ENCODE measurements at places on chromosomes 13 and 19.

GRCh38 chr19:38808741-38809140, 4.0 kb downstream of the LGALS4 start:
- no peak for DNase-seq

DNA sequence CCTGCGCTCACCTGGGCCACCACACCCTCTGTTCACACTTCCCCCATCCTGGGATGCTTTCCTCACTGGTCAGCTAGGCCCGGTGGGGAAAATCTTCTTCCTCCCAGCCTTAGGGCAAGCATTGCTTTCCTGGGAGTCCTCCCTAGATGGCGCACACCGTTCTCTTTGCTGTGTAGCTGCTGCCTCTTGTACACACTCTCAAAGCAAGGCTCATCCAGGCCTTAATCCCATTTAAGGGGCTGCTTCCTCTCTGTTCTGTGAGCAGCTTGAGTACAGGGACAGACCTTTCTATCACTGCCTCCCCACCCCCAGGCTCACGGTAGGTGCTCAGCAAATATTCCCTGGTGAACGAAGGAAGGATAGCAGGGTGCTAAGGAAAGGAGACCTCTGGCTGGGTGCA, 11.1 kb downstream of the SLC7A10 start:
- DNase-seq, result no peak

GRCh38 chr13:97275776-97276501, 53.8 kb downstream of the MBNL2 start:
- DNase-seq, result no peak

- DNase-seq, result no peak
Measured at GRCh38 chr19:33864311-33864850, 67.7 kb downstream of the KCTD15 start.

DNA sequence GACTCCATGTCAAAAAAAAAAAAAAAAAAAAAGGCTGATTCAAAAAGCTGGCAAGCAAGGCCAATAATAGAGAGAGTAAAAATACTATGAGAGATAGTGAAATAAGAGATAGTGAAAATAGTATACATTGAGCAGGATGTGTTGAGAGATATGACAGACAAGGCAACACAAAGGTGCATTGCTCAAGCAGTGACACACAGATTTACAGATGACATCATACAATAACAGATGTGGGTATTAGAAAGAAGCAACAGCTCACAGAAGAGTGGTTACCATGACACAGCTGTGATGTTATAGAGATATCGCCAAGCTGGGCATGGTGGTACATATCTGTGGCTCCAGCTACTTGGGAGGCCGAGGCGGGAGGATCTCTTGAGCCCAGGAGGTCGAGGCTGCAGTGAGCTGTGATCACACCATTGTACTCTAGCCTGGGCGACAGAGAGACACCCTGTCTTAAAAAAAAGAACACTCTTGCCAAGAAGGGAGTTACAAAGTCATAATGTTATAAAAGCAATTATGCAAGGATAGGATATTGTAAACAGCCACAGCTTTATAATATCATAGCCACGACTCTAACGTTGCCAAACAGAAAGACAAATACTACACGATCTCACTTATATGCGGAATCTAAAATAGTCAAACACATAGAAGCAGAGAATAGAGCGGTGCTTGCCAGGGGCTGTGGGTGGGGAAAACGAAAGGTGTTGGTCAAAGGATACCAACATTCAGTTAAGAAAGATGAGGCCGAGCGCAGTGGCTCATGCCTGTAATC, 10.3 kb downstream of the TNFSF9 start:
- no peak for DNase-seq

- DNase-seq, result no peak
Measured at GRCh38 chr13:49616676-49617065, 11.6 kb upstream of the ARL11 start.

DNA sequence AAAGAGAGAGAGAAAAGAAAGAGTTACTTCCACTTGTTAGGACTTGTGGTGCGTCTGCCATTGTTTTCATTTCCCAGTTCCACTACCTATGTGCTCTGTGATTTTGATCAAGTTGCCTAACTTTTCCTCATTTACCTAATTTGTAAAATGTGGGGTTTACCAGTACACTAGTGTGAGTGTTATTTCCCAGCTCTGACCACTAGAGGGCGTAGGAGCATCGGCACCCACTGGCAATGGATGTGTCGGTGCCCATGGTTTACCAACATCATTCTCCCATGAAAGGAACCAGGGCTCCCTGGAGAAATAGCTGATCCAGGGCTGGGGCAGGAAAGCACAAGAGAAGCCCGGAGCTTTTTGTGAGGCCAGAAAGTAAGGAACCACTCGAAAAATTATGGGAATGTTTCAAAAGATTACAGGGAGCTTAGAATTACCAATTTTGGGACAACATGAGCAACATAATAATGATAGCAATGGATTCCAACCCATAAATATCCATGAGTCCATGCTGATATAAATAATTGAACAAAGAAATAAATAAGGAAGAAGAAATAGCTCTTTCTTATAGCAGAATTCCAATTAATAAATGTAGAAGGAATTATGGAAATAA, 15.1 kb upstream of the CEACAM4 start:
- peak; percentile 35 for DNase-seq

DNA sequence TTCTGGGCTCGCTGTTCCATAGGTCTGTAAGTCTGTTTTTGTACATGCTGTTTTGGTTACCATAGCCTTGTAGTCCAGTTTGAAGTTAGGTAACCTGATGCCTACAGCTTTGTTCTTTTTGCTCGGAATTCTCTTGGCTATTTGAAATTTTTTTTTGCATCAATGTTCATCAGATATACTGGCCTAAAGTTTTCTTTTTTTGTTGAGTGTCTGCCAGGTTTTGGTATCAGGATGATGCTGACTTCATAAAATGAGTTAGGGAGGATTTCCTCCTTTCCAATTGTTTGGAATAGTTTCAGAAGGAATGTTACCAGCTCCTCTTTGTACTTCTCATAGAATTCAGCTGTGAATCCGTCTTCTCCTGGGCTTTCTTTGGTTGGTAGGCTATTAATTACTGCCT, 397.8 kb upstream of the HTR2A start:
- no peak for DNase-seq

DNA sequence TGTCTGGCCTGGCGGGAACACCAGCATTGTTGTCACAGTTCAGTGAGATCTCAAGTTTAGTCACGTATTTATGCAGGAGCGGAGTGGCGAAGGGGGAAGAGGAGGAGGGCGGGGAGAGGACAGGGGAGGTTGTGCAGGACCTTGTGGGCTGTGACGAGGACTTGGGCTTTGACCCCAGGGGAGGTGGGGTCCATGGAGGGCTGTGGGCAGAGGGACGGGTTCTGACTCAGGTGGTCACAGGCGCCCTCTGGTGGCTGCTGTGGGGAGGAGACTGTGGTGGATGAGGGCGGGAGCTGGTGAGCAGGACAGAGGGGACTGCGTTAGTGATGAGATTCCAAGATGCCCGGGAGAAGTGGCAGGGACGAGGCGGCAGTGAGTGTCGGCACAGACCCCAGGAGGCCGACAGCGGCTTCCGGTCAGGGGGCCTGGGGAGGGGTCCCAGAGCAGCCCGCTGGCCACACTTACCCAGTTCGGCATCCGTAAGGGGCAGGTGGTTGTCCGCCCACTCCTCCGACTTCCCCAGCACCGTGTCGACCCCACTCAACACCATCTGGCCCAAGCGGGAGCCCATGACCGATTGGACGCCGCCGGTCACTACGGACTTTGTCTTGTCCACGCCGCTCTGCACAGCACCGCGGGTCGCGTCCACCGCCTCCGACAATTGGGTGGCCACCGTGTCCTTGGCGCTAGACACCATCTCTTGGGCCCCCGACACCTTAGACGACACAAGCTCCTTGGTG, 15.7 kb downstream of the PLIN3 start:
- DNase-seq, result peak; percentile 54

GRCh38 chr19:12884926-12885748, 1.9 kb downstream of the KLF1 start:
- DNase-seq, result peak; percentile 76

DNA sequence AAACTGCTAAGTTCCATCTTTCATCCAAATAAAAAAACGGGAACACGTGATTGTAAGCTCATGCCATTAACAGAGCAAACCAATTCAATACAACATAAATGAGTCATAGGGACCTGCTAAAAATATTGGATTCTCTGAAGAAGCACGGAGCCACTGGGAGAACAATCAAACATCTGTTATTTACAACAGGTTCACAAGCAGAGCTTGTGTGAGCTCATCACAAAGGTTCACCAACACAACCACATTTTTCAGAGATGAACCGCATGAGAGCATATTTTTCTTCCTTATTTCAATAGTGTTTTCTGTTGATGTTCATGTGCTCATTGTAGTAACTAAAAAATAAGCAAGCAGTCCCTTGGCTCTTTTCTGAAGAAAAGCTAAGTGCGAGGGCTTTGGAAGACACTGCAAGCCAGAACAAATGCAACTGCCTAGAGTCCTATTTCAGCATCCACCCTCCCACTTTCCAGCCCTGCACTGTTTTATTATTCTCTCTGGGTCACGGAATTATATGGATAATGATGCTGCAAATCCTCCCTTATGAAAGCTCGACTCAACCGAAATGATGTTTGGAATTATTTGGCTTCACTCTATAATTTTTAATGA, 545.8 kb downstream of the LIG4 start:
- no peak for DNase-seq

DNA sequence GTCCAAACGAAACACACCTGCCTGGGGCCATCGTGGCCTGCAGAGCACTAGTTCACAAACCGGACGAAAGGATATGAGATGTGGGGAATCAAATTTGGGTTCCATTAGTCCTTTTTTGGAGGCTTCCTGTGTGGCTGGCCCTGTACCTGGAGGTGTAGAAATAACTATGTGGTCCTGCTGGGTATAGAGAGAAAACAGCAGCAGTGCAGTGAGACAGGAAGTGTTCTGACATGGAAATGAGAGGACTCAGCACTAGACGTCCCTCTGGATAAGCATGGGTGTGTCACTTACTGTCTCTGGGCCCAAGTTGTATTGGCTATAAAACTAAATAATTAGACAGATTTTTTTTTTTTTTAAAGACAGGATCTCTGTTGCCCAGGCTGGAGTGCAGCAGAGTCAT, 12.3 kb downstream of the KDELR1 start:
- DNase-seq, result no peak

GRCh38 chr19:1811472-1811894, 593 bp downstream of the ATP8B3 start:
- peak; percentile 22 for DNase-seq

DNA sequence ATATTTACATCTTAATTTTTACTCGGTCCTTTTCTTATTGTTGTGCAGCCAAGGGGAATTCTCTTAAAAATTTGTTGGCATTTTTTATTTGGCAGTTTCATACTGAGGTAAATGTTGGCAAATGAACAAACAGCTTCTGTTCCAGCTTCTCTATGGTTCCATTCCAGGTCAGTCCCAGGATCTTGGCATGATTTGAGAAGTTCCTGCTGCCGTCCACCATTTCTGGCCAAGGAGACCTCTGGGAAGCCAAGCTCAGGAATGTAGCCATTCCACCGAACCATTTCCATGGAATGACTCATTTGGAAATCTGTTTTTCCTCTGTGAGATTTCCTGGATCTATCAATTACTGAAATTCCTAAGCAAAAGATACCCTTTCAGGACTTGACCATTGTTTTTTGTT, 43.9 kb downstream of the SLC10A2 start:
- DNase-seq, result no peak

DNA sequence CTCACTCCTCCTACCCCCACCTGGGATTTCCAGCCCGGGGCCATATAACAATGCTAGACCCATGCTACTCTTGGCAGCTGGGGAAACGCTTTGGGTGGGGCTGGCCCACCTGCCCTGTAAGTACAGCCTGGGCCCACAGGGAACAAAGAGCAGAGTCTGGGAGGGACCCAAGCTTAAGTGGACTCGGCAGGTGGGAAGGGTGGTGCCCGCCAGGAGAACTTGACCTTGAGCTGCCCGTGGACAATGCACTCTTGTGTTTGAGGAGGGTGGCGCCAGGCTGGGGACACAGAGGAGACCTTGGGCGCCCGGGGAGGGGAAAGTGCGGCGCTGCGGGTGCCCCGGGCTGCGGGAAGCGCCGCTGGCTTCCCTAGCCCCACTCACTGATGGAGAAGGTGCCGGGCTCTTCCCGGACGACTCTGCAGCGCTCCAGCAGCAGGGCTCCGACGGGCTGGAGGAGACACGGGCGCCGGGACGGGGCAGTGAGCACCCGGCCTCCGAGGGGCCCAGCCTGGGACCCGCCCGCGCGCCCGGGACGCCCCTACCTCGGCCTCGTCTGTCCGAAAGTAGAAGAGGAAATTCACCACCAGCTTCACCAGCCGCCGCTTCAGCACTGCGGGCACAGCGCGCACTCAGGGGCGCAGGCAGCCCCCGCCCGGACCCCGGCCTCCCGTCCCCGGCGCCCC, 607 bp downstream of the PLEKHJ1 start:
- DNase-seq, result no peak

DNA sequence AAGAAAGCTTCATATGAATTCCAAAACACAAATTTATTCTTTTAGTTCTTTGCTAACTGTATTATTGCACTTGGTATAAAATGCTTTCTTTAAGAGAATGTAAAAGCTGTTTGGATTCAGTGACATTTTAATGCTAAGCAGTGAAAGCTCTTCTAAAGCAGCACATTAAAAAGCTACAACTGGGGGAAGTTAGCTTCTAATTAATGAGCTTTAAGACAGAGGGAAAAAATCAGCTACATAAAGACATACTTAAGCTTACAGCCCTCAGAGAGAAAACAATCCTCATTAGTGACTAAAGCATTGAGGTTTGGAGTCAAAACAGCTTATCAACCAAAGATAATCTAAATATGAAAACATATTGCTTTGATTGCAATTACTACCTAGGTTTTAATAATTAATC, 1222.2 kb upstream of the SPRY2 start:
- DNase-seq, result no peak

GRCh38 chr13:47004027-47004426, 107.2 kb upstream of the HTR2A start:
- no peak for DNase-seq

- DNase-seq, result no peak
Measured at GRCh38 chr13:53568491-53568890, 539.9 kb downstream of the OLFM4 start.

GRCh38 chr13:113971471-113972231, 2.2 kb downstream of the C13orf46 start:
- no peak for DNase-seq

- DNase-seq, result no peak
Measured at GRCh38 chr19:4829001-4829712, 2.4 kb downstream of the TICAM1 start.

DNA sequence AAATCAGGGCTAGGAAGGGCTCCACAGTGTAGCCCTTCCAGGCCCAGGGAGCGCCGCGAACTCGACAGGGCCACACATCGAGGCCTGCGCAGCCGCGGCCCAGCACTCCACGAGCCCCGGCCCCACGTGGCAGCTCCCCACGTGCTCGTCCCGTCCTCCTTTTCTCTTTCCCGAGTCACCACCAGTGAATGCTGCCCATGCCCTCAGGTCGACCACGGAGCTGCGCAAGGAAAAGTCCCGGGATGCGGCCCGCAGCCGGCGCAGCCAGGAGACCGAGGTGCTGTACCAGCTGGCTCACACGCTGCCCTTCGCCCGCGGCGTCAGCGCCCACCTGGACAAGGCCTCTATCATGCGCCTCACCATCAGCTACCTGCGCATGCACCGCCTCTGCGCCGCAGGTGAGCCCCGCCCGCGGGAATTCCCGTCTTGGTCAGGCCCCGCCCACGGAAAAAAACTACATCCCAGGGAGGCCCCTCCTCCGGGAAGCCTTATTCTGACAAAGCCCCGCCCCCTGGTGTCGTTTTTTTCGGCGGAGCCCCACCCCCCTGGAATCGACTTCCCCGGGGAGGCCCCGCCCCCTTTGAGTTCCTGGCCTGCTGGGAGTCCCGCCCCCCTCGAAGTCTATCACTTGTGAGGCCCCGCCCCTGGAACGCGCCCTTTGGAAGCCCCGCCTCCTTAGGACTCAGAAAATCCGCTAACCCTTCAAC, 7.0 kb downstream of the HIF3A start:
- DNase-seq, result no peak

GRCh38 chr13:43100667-43101066, 77.3 kb downstream of the DNAJC15 start:
- DNase-seq, result no peak

Data from stimulated activated CD8-positive, alpha-beta memory T cell treated with anti-CD3 and anti-CD28 coated beads, Interleukin-4, amount 100 ng/mL, for 4 hours (primary cell).